Naive thymus-derived CD8-positive, alpha-beta T cell (primary cell): ENCODE measurements at places on chromosomes 4 and X. TPM values are rescaled to one million over a fixed set of nuclear protein-coding genes. Genes with fewer than 3 reads are reported as not detected.

- DNase-seq = no peak
These were observed 22.0 kb downstream of the CCNQ start for GRCh38 chrX:153576961-153577360.

DNA sequence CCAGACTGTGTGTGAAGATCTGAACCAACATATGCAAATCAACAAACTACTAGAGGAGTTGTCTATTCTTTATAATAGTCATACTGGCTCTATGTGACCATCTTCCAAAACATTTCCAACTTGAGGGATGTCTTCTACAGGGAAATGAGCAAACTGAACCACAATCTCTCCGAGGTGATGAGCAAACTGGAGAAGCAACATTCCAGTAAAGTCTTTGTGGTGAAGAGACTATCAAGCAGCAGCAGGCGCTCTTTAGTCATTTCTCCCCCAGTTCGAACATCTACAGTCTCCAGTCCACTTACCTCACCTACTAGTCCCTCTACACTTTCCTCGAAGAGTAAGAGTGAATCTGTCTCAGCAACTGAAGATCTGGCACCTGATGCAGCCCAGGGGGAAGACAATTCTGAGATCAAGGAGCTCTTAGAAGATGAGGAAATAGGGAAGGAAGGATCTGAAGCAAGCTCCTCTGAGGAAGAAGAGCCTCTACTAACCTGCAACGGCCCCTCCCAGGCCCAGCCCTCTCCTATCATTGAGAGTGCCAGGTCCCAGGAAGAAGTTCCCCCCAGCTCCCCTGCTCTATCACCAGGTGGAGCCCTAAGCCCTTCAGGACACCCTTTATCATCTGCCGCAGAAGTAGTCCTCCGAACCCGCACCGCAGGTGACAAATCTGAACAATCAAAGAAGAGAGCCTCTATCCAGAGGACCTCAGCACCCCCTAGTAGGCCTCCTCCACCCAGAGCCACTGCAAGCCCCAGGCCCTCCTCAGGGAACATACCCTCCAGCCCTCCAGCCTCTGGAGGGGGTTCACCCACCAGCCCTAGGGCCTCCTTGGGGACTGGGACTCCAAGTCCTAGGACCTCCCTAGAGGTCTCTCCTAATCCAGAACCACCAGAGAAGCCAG, 98.1 kb downstream of the HNRNPD start:
- DNase-seq = no peak

GRCh38 chr4:123046096-123046495, 123.7 kb upstream of the NUDT6 start:
- no peak for DNase-seq

DNA sequence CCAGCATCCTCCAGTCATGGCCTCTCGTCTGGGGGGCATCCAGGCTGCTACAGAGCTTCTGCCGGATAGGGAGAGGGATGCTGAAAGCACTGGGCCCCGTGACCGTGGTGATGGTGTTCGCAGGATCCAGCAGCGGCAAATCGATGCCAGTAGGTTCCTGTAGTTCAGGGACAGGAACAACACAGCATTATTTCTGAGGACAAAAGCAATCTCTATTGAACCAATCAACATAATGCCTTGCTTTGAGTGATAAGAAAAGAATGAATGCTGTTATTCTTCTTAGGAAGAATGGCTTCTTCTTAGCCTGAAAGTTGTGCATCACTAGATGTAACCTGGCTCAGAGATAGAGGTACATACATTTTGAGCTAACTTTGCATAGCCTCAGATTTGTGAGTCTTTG, 378.6 kb downstream of the UNC5C start:
- no peak for DNase-seq

- no peak for DNase-seq
These were observed 386 bp upstream of the TMEM184C start for GRCh38 chr4:147616849-147617172.

- DNase-seq = no peak
These were observed 213.5 kb downstream of the VEGFC start for GRCh38 chr4:176579226-176579625.

- DNase-seq = no peak
These were observed 219.8 kb downstream of the ZNF674 start for GRCh38 chrX:46325312-46325877.

- no peak for DNase-seq
These were observed 1871.5 kb downstream of the ARAP2 start for GRCh38 chr4:34372815-34373214.

- DNase-seq = no peak
These were observed 71.6 kb upstream of the CLCN4 start for GRCh38 chrX:10085223-10085622.

GRCh38 chrX:120281761-120282160, 29.5 kb downstream of the TMEM255A start:
- no peak for DNase-seq

DNA sequence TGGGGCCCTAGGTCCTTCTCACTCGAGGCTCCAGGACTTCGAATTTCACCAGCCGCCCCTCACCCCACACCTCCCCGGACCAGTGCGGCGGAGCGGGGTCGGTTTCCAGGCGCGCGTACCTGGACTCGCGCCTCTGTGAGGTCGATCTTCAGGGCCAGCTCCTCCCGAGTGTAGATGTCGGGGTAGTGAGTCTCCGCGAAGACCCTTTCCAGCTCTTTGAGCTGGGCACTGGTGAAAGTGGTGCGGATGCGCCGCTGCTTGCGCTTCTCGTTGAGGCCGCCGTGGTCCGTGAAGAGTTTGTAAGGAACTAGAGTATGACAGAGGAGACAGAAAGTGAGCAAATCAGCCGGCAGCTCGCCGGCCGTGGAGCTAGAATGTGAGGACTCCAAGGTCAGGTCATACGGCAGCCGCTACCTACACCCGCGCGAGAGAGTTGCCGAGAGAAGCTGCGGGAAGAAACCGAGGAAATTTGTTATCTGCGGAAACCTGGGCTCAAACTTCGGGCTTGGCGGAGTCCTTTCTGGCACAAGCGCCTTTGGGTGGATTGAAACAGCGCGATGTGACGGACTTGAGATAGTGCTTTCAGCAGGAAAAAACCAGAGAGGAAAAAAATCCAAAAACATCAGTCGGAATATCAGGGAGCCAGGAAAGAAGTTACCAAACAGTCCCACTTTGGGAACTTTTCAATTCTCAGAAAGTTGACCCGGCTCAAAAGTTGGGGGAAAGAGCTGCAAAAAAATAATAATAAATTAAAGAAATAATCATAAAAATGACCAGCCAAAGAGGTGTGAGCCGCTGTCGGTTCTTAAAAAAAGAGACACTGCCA, 1.1 kb downstream of the PHOX2B start:
- DNase-seq = no peak

DNA sequence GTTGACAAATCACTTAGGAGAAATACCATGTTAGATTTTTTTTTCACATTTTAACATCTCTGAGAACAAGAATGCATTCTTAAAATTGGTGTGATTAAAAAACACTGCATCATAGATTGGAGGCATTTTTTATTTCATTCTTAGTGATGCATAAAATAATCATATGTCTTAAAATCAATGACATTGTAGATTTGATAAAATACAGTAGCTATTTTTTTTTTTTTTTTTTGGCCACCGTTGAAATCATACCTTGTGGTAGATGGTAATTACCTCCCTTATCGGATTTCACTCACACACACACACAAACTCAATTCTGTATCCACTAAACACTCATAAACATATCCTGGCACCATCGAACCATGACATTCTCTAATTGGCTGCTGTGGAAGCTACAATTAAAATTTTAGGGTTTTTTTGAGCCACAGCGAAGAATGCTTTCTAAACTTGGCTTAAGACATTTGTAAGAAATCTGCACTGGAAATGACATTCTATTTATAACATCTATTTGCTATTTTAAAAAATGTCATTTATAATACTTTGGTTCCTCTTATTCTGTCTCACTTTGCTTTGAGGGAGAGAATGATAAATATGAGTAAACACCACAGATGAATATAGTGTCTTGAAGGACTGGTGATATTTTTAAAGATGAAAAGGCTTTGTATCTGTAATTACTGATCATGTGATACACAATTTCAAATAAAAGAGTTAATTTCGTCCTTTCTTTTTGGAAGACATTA, 60.1 kb downstream of the CCSER1 start:
- DNase-seq = no peak

DNA sequence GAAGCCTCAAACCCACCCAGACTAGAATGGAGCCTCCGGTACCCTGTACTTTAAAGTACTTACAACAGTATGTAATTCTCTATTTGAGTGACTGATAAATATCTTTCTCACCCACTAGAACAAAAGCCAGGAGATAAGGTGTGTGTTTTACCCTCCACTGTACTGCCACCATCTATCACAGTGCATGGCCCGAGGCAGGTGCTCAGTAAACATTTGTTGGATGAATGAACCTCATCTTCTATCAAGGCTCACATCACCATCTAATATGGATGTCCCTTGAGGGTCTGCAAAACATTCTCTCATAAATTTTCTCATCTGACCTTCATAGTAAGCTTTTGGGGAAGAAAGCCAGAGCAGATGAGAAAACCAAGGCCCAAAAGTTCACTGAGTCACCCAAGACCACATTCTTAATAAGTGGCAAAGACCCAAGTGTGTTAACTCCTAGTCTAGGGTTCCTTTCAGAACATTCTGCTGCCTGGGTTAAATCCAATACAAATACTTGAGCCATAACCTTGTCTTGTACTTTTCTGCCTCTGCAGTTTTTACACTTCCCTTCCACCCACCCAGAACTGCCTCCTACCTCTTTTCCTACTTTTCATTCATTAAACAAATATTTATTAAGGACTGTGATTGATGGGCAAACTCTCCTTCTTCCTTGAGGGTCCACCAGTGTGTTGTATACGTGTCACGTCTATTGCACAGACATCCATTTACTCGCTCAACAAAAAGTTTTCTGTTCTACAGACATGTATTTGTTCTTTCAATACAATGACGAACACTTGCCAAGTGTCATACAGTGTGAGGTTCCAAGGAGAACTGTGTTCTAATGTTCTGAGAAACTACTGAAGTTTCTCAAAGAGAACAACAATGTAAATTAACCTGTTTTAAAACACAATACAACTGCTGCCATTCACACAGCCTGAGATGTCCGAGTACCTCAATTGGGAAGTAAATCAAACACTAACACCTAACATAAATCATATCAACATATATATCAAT, 35.7 kb downstream of the APBB2 start:
- DNase-seq = no peak

GRCh38 chr4:77193511-77194102, 36.6 kb downstream of the CCNG2 start:
- DNase-seq = peak; percentile 75

DNA sequence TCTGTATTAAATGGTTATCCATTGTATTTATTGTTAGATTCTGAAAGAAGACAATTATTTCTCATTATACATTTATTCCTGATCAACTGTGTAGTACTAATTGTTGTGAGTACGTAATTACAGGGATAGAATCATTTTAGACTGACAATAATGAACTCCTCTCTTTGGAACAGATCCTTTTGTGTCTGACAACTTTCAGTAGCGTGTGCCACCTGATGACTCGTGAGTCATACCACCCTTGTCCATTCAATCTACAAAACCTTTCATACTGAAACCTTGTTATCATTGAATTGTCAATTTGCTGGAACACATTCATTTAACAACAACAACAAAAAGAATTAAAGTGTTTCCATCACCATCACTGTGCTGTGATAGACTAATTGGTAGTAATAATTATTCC, 602.7 kb upstream of the PCDH7 start:
- no peak for DNase-seq

Gene LONRF3
- 7.5 TPM for total RNA-seq

Gene XPNPEP2
- total RNA-seq = not detected

Gene PDLIM3
- not detected for total RNA-seq

Gene RPS6KA3
- total RNA-seq = 95.1 TPM

Gene OPRPN
- not detected for total RNA-seq

Gene NAA11
- total RNA-seq = not detected

Gene SHROOM2
- not detected for total RNA-seq

Gene UTP3
- total RNA-seq = 44.7 TPM

Gene ARMCX2
- total RNA-seq = 19.8 TPM

Gene NPY2R
- total RNA-seq = not detected
